ENCODE measurements at places on chromosomes 5 and 9. TPM values are rescaled to one million over a fixed set of nuclear protein-coding genes. Genes with fewer than 3 reads are reported as not detected.

The IFNK gene
- not detected for total RNA-seq

The HEMGN gene
- total RNA-seq = 4.3 TPM

The ANKRD55 gene
- total RNA-seq = 14.1 TPM

The CCDC152 gene
- total RNA-seq = 5.5 TPM

- no peak for DNase-seq
Measured at GRCh38 chr5:58505502-58505901, 14.3 kb downstream of the GAPT start.

GRCh38 chr5:147403651-147404640, 105.9 kb downstream of the DPYSL3 start:
- no peak for DNase-seq

- DNase-seq = no peak
Measured at GRCh38 chr5:14495301-14495700, 86.3 kb upstream of the OTULINL start.

GRCh38 chr5:174816858-174817257, 92.5 kb downstream of the MSX2 start:
- no peak for DNase-seq

DNA sequence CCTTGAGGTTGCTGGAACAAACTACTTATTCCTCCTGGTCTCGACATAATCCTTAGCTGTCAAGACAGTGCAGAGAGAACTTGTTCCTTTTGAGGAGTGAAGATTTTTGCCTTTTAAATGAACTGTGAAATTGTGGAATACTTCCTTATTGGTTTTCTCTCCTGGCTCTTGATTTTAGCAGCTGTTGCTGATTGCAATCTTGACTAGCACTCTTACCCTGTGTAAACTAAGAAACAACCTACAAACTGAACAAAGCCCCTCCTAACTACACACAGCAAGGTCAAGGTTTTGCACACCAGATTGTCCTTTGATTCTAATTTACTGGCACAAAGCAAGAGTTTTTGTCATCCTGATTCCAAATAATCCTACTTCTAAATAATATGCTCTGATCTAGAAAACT, 84.0 kb upstream of the GOLGA1 start:
- no peak for DNase-seq

- no peak for DNase-seq
Measured at GRCh38 chr9:90961375-90961774, 159.8 kb downstream of the SYK start.

All from naive thymus-derived CD4-positive, alpha-beta T cell (primary cell).